ENCODE measurements at places on chromosomes 16 and 17.

GRCh38 chr16:49695782-49696413 lies 160.0 kb downstream of the ZNF423 start:
- no peak for DNase-seq

DNA sequence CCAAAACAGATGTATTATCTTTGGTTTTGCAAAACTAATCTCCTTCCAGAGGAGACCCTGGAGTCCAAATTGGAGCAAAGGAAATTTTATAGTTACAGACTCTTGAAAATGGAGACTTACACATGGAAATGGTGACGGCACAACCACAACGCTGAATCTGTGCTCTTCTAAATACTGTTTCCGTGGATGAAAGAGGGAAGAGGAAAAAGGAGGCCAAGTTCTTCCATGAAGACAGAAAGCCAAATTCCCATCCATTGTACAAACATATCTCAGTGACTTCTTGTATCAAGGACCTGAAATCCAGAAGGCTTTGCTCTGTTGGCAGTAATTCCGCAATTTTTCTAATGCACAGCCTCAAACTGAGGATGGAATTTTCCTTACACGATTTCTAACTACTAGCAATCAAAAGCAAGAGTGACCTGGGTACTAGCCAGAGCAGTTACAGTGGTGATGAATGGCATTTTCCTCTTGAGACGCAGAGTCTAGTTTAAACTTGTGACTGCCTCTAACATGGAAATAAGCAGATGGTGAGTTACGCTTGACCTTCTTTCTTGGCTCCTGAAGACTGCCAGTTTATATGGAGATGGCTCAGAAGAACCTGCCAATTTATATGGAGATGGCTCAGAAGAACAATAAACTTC lies 38.5 kb downstream of the VPS53 start:
- DNase-seq, result no peak

GRCh38 chr17:50174444-50174843 lies 8.6 kb downstream of the SGCA start:
- no peak for DNase-seq

DNA sequence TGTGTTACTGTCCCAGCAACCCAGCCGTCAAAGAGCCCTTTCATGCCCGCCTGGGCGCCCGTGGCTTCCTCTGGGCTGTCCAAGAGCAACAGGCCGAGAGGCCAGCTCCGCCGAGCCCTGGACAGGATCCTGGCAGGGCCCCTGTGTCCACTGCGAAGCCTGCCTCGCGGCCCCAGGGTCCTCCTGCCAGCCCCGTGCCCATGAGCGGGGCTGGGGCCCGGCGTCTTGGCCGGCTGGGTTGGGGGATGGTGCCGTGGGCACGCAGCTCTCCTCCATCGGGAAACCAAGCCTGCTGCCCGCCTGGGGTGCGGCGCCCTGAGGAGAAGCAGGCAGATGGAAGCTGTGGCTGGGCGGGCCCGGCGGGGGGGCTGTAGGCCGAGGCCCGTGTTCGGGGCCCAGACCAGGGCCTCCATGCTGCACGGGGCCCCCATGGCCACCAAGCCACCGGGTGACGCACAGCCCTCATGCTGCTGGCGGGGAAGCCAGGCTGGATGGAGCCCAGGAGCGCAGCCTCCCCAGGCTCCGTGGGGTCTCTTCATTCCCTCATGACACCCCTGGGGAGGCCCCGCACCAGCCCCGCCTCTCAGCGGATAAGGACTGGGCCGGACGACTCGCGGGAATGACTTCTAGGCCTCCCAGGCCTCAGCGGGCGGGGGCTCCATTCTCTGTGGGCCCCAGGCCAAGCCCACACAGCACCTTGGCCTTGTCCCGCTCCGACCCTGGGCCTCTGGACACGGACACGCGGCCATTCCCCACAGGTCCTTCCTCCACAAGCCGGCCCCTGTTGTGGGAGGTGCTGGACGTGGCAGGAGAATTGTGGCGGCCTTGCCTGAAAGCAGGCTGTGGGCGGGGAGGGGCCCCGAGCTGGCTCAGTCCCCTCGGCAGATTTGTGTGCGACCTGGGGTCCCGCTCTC lies at the start of gene C1QTNF8:
Gene C1QTNF8, minus strand, starts transcription at position 76 of the 914 bp plus-strand sequence. CDS start 1,322 bp downstream, outside the sequence.
- no peak for DNase-seq

DNA sequence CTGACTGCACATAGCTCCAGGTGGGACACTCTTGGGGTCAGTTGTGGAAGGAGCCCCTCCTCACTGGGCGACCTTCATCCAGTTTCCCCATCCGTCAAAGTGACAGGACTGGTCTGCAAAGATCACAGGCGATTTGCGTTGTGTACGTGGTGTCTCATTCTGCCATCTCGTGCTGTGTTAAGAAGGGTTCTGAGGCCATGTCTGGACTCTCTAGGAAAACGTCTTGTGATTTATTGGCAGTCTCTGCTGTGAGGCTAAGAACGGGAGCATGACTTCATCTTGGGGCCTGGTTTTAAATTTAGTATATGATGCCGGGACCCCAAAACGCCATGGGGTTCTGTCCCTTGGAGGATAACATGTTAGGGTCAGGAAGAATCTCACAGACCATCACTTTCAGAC lies 65.2 kb upstream of the CIBAR2 start:
- no peak for DNase-seq

- DNase-seq, result no peak
Measured at GRCh38 chr17:82477934-82478333, 19.4 kb downstream of the NARF start.

GRCh38 chr17:78235885-78236284 lies 4.5 kb downstream of the TMEM235 start:
- no peak for DNase-seq

DNA sequence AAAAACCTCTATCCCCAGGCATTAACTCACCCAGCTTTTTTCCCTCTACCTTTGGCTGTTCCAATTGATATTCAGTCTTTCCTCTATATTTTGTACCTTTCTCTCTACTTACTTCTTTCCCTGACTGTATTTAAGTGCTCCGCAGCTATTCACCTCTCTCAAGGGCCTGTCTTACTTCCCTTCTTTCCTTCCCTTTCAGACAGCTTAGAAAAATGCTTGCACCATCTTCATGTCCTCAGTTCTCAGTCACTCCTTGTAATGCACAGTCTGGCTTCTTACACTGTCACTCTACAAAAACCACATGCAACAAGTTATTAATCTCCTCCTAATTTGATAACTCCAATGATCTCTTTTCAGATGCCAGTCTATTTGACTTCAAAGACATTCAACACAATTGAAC lies 163.4 kb downstream of the PHKB start:
- DNase-seq, result no peak

GRCh38 chr16:84462296-84463210 lies 41.9 kb downstream of the MEAK7 start:
- no peak for DNase-seq

- no peak for DNase-seq
Measured at GRCh38 chr17:45164734-45165269, 3.1 kb downstream of the HEXIM2 start.

DNA sequence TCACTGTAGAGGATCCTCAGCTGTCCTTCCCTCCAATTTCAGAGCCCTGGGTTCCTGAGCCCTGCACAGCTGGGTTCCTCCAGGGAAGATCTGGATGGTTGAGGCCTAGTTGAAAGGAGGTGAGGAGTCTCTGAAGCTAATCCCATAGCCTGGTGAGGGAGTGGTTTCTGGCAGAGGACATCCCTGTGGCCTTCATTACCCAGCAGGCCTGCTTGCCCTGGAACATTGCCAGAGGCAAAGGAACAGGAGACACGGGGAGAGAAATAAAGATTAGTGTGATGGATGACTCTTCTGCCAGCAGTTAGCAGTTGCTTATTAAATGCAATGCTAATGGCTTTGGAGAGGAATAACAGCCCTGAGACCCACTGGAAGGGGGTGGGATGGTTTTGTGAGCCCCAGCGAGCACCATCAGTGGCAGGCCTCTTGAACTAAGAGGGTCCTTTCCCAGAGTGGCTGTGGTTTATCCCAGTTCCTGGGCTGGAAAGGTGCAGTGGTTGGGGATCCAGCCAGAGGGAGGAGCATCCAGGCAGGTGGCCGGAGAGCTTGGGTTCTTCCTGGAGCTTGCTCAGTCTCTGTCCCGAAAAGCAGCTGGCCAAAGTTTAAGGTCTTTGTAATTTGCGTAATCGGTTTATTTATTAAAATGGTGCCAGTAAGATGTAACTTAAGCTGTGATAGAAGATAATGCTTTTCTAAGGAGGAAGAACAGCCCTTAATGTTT lies 209.7 kb downstream of the CCDC182 start:
- DNase-seq, result no peak
